ENCODE measurements at places on chromosomes 5 and 9.

DNA sequence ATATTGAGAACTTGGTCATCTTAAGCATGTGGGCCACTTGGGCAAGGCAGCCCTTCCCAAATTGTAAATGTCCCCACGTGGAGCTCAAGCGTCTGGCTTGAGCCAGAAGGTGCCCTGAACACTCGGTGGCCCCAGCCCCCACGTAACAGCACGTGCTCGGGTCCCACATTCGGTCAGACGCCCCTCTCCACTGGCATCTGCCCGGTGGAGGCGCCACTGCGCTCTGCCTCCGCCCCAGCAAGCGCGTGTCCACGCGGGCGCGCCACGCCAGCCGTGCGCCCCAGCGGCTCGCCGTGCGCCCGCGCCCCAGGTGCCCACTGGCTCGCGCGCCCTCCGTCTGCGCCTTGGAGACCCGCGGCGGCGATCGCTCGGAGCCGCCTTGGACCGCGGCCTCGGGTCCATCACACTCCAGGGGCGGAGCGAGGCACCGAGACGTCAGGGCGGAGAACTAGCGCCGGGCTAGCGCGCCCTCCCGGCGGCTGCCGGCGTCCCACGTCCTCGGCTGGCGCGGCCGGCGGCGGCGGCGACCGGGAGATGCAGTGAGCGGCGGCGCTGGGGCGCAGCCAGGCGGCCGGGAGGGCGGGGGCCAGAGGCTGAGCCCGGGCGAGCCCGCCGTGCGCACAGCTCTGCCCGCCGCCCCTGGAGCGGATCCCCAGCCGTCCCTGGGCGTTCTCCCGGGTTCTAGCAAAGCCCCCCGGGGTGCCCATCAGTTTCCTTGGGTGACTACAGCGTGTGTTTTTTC, at the start of gene PALM2AKAP2:
Gene PALM2AKAP2, plus strand, starts transcription at position 488 of the 742 bp plus-strand sequence. CDS start 291 bp downstream, outside the sequence.
- peak; percentile 85 for DNase-seq

GRCh38 chr5:151157426-151158286, at the start of gene ANXA6:
Gene ANXA6, minus strand, starts transcription at chr5:151157779. Its CDS starts 9,878 bp downstream, at chr5:151147901.
- DNase-seq = peak; percentile 92

GRCh38 chr5:99104538-99105132, 175.8 kb upstream of the CHD1 start:
- no peak for DNase-seq

GRCh38 chr5:147558826-147559225, 49.0 kb upstream of the DPYSL3 start:
- DNase-seq = no peak

DNA sequence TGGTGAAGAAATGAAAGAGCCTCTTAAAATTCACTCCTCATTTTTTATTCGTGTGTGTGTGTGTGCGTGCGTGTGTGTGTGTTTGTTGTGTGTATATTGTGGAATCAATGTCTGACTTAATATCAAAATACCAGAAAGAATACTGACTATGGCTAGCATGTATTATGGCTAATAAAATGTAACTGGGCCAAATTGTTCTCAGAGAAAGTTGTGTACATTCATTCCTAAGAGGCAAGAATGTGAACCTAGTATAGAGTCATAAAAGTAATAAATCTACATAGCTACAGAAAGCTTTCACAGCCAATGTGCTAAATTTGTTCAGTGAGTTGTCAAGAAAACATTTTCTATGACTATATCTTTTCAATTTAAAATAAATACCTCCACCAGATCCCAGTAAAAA, 211.5 kb downstream of the EBF1 start:
- DNase-seq = no peak

DNA sequence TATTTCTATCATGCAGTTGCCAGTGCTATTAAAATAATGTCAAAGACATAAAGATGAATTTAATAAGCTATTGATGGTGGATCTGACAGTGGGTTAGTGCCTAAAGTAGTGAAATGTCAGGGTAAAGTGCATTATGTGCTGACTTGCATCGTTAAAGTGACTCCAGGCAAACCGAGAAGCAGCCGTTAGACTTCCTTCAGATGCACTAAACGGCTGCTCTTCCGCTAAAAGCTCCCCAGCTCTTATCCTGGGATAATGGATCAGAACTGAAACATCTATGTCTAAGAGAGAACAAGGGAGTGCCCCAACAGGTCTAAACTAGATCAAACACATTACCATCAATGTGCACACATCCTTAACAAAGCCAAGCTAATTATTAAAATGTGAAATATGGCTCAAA, 468.2 kb downstream of the NTRK2 start:
- no peak for DNase-seq

- DNase-seq = no peak
These were observed 56.3 kb downstream of the GDA start for GRCh38 chr9:72205513-72205912.

DNA sequence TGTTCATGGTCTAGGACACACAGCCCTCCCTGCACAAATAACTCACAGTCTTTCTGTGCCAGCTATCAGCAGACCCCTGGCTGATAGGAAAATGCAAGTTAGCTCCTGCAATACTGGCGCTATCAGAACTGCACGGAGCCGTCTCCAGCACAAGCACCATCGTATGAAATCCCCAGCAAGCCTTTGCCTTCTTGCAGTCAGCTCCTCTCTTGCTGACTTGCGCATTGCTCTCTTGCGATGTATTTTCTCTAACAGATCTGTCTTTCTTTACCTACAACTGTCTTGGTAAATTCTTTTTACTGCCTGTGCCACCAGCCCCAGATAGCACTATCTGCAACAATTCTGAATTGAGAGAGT, 25.1 kb upstream of the UGCG start:
- no peak for DNase-seq

DNA sequence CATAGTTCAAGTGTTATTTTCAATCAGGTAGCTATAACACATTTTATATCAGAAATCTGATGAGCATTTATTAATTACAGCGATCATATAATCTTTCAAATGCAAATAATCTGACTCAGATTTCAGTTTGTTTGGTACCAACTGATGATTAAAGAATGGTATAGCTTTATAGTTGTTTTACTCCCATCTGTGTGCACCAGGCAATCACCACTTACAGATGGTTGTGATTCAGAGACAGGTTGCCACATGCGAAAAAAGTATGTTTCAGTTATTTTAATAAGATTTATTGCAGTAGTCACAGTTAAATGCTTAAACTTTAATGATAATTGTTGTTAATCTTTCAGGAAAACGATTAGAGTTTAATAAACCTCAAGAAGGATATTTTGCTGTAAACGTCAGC, 155.1 kb upstream of the ARRDC3 start:
- no peak for DNase-seq

GRCh38 chr5:179417016-179417415, 71.8 kb upstream of the ADAMTS2 start:
- no peak for DNase-seq

GRCh38 chr5:8340739-8341344, 471.9 kb downstream of the MTRR start:
- no peak for DNase-seq

GRCh38 chr5:51104556-51104955, 278.7 kb upstream of the ISL1 start:
- DNase-seq = no peak

GRCh38 chr9:16509997-16510396, 360.5 kb downstream of the BNC2 start:
- no peak for DNase-seq

DNA sequence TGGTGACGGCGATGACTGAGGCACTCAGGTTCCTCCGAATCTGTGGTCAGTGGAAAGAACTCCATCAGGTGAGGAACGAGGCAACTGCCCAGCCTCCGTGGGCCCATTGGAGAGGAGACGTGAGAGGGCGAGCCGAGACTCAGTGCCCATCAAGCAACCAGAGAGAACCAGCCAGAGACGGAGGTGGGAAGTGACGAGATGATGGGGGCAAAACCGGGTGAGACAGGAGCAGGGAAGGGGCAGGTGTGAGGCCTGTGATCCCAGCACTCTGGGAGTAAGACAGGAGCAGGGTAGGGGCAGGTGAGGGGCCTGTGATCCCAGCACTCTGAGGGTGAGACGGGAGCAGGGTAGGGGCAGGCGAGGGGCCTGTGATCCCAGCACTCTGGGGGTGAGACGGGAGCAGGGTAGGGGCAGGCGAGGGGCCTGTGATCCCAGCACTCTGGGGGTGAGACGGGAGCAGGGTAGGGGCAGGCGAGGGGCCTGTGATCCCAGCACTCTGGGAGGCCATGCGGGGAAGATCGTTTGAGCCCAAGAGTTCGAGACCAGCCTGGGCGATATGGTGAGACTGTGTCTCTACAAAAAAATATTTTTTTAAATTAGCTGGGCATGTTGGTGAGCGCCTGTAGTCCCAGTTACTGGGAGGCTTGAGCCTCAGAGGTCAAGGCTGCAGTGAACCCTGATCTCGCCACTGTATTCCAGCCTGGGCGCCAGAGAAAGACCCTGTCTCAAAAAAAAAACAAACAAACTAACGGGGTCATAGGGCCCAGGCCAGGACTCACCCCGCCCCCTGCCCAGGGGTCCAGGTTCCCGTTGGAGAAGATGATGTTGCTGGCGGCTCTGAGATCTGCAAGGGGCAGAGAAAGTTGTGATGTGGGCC, 3.4 kb downstream of the DPP7 start:
- no peak for DNase-seq

DNA sequence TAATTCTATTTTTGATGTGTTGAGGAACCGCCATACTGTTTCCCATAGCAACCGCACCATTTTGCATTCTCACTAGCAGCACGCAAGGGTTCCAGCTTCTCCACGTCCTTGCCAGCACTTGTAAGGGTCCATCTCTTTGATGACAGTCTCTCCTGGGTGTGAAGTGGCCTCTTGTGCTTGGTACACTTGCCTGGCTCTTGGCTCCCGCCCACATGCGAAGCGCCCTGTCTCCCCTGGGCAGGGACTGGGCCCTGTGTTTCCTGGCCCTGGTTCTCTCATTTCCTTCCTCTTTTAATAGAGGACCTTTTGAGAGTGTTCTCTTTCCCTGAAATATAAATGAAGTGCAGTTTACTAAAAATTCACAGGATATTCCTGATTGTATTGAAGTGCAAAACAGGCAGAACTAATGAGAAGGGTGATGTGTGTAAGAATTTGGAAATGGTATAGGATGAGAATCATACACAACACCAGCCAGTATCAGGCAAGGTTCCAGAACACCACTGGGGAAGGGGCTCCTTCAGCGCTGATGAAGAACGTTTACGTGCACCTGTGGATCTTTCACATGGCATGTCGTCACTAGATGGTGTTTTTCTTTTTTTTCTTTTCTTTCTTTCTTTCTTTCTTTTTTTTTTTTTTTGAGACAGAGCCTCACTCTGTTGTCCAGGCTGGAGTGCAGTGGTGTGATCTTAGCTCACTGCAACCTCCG, 73.0 kb downstream of the EHMT1 start:
- DNase-seq = no peak

- peak; percentile 71 for DNase-seq
These were observed 29.8 kb upstream of the GGTA1 start for GRCh38 chr9:121529237-121529987.

- no peak for DNase-seq
These were observed 76.9 kb upstream of the MINAR2 start for GRCh38 chr5:129670957-129671500.

DNA sequence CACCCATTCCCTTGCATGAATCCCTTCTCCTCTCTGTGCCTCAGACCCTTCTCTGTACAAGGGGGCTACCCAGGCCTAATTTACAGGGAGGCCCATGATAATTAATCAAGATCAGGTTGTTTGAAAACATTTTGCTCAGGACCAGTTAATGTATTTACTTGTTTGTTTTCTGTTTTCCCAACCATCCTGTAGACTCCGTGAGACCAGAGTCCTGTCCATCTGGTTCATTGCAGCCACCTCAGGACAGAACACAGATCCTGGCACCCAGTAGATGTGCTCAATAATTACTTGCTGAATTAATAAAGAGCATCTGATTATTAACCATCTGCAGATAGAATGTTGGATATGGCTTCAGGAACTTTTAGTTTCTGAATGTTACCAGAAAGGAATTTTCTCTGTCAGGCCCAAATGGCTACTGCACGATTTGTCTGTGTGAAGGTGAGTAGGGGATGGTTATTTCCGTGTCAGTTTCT, 27.3 kb downstream of the FOXI1 start:
- no peak for DNase-seq

- DNase-seq = peak; percentile 19
These were observed 36.8 kb upstream of the UNC5A start for GRCh38 chr5:176773408-176774035.

- no peak for DNase-seq
These were observed 15.0 kb upstream of the IL12B start for GRCh38 chr5:159345336-159345735.

DNA sequence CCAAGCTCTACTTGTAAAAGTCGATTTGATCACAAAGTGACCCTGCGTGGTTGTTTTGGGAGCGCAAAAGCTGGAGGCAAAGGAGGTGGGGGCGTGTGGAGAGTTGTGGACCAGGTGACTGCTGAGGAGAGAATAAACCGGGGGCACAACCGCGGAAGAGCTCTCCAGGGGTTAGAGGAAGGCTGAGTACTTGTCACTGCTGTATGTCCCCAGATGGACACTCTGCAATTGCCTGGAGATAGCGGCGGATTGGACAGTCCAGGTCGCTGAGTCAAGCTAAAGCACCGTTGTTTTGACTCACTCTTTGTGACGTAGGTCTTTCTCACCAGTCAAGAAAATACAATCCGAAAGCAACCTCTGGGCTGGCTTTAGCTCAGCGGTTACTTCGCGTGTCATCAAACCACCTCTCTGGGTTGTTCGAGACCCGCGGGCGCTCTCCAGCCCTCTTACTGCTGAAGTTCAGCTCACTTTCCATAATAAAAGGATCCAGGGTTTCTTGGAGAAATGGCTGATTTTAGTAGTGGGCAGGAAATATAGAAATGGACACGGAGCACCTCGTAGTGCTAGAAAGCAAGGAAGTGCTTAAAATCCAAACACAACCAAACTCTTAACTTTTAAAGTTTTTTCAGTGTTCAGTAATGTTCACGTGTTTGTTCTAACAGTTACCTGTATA, 25.7 kb downstream of the ZMAT2 start:
- DNase-seq = peak; percentile 57

DNA sequence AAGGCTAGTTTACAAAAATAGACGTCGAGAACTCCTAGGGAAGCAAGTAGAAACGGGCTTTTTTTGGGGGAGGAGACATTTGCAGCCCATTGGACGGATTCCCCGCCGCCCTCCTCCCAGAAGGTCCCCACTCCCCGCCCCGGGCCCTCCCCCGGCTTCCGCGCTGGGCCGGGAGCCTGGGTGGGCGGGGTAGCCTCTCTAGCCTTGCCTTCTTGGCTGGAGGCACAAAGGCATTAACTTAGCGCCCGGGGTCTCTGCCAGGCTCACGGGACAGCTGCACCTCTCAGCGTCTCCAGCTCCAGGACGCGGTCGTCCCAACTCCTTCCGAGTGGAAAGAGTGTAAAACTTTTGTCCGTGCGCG, at the start of gene DMRTA1:
Gene DMRTA1, plus strand, starts transcription at position 236 of the 361 bp plus-strand sequence. CDS start 242 bp downstream, outside the sequence.
- peak; percentile 92 for DNase-seq
